ENCODE measurements at places on chromosomes 6 and 20.

GRCh38 chr6:39558591-39559190 lies 166.5 kb downstream of the KIF6 start:
- DNase-seq: no peak

GRCh38 chr6:14316651-14317386 lies 199.2 kb downstream of the CD83 start:
- no peak for DNase-seq

- DNase-seq: no peak
Measured at GRCh38 chr6:41778895-41779294, 805 bp downstream of the FRS3 start.

DNA sequence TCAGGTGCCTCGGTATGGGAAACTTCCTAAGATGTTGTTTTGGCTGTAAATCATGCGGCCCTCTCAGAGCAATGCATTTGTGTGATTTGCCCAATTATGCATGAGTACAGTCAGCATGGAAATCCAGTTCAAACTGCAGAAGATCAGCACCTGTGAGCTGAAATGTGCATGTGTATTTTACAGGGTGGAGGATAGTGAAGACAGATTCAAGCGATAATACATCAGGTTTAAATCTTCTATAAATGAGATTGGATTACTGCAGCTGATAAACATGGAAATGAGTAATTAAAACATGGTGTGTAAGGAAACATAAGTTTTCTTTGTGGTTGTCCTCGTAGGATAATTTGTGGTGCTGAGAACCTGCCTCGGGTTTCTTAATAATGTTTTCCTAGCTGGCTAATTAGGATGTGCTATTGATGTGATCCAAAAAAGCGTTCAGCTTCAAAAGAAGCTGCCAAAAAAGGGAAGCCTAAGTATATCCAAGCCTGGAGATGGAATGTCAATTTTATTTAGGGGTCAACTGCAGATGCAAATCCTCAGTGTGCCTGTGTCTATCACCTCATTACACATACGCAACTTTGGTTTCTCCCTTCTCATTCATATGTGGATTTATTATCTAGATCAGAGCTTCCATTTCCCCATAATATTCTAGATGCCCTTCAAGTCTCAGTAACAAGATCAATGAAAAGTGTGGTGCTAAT lies 117.1 kb upstream of the CCDC28A start:
- DNase-seq: no peak

DNA sequence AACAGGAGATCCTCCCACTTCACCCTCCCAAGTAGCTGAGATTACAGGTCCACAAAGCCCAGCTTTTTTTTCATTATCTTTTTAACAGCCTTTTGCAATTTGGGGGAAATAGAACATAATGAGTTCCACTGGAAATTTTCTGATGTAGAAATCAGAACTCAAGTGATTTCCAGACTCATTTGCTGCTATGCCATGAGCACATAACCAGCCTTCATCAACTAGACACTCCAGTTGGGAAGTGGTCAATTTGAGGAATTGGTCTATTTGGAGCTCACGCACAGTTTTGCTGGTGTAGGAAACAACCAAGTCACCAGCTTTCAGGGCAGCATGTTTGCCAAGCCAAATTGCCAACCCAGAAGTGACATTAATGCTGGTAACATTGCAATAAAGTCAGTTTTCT lies 86.7 kb downstream of the MAFB start:
- no peak for DNase-seq

DNA sequence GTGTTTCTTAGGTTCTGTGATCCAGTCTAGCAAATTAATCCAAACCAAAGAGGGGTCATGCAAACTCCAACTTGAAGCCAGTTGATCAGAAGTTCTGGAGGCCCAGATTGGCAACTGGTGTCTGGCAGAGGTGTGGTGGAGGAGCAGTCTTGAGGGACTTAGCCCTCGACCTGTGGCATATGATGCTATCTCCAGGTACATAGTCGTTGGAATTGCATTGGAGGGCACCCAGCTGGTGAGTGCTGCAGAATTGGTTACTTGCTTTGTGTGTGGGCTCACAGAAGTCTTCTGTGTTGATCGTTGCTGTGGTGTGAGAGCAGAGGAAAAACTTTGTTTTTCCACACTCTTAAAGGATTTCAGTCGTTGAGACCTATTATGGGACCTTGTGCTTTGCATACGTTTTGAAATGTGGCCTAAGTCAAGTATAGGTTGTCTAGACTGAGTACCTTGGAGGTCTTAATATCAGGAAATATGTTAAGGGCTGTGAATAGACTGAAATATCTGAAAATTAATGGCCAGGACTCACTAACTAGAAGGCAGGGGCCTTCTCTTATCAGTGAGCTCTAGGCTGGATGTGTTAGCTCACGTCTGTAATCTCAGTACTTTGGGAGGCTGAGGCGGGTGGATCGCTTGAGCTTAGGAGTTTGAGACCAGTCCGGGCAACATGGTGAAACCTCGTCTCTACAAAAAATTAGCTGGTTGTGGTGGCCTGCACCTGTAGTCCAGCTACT lies 7.8 kb downstream of the PANK2 start:
- no peak for DNase-seq
